ENCODE measurements at places on chromosomes 1 and 21.

- DNase-seq: no peak
Measured at GRCh38 chr1:229119876-229120275, 151.0 kb upstream of the RAB4A start.

DNA sequence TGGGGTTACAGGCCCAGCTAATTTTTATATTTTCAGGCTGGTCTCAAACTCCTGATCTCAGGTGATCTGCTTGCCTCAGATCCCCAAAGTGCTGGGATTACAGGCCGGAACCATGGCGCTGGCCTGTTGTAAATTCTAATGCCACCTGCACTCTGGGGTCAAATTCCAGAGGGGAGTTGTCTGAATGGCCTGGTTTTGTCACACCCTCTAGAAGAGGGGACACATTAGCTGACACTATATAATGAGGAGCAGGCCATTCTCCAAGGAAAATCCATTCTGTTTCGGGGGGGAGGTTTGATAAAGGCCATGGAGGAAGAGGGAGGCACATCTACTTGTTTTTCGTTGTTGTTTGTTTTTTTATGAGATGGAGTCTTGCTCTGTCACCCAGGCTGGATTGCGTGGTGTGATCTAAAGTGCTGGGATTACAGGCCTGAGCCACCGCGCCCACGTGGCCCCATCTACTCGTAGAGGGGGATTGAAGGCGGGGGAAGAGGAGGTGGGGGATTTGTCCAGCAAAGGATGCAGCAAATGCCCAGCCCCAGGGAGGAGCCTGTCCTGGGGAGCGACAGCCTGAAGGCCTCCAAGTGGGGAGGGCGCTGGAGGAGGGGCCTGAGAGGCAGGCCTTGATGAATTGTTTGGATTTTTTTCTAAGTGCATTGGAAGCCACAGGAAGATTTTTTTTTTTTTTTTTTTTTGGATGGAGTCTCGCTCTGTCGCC is 78.4 kb upstream of the SLC45A1 start:
- DNase-seq: no peak

GRCh38 chr1:115115521-115116161 is 26.3 kb upstream of the TSPAN2 start:
- no peak for DNase-seq

DNA sequence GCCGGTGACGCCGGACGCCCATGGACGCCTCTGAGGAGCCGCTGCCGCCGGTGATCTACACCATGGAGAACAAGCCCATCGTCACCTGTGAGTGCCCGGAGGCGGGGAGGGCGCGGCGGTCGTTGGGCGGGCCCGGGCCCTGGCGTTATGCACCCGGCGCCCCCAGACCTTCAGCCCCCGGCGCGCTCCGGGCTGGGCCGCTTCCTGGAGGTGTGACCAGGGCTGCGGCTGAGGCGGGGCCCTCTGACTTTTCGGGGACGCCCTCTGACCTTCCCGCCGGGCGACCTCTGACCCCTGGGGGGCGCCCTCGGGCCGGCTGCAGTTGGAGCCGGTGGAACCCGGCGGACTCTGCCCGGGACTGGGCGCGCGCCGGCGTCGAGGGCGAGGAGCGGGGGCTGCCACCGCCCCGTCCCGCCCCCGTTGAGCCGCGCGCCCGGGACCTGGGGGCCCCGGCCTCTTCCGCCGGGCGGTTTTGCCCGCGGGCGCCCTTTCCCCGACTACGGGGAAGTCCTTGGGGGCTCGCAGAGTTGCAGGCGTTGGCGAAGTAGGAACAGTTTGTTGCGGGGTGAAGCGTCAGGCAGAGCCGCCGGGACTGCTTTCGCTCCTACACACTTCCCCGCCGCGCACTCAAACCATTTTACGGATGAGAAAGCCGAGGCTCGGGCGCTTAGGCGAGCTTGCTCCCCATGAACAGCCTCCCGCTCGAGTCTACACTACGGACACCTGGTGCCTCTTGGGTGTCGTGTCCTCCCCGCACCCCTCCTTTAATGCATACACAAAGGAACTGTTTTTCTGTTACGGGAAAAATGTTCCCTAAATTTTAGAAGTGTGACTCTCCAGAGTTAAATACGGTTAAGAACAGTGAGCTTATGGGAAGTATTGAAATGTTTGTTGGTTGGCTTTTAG is 618 bp downstream of the TRAPPC10 start:
- DNase-seq: no peak

DNA sequence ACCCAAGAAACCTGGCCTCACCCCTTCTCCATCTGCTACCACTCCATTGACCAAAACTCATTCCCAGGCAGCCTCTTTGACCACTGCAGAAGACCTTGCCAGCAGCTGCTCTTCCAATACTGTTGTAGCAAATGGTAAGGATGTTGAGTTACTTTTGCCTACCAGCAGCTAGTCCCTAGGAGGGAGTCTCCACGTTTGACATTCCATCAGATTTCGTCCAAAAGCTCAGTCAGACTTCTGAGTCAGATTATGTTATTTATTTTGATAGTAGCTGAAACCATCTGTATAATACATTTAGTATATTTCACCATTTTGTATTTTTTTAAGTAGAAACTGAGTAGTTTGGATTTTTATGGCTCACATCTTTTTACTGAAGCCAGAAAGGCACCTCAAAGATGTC is 51.5 kb upstream of the WNT2B start:
- no peak for DNase-seq

DNA sequence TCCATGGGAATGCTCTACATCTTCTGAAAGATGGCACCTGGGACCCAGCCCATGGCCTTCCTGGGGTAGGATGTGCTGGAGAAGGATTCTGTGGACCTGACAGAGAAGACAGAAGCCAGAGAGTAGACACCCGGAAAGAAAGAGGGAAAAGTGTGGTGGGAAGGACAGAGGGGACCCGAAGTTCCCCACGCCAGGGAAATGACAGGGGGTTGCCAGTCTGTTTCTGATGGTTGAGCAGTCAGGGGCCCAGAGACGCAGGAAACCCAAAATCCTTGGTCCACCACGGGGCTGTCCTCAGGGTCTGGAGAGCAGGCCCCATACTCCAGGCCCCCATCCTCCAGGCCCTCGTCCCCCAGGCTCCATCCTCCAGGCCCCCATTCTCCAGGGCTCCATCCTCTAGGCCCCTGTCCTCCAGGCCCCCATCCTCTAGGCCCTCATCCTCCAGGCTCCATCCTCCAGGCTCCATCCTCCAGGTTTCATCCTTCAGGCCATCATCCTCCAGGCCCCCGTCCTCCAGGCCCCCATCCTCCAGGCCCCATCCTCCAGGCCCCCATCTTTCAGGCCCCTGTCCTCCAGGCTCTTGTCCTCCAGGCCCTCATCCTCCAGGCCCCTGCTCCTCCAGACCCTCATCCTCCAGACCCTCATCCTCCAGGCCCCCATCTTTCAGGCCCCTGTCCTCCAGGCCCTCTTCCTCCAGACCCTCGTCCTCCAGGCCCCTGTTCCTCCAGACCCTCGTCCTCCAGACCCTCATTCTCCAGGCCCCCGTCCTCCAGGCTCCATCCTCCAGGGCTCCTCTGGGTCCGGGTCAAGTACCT is 1.0 kb upstream of the TFF2 start:
- DNase-seq: no peak

DNA sequence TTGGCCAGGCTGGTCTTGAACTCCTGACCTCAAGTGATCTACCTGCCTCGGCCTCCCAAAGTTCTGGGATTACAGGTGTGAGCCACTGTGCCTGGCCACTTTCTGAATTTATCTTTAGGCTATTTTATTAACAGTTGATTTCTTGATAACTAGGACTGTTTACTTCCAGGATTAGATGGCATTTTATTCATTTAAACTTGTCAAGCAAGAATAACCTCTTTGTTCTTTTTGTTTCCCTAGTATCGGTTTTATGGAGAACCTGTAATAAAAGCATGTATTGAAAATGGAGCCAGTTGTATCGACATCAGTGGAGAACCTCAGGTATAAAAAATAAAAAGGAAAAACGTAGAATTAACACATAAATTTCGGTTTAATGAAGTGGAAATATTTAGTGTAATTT is 11.5 kb downstream of the SCCPDH start:
- no peak for DNase-seq

DNA sequence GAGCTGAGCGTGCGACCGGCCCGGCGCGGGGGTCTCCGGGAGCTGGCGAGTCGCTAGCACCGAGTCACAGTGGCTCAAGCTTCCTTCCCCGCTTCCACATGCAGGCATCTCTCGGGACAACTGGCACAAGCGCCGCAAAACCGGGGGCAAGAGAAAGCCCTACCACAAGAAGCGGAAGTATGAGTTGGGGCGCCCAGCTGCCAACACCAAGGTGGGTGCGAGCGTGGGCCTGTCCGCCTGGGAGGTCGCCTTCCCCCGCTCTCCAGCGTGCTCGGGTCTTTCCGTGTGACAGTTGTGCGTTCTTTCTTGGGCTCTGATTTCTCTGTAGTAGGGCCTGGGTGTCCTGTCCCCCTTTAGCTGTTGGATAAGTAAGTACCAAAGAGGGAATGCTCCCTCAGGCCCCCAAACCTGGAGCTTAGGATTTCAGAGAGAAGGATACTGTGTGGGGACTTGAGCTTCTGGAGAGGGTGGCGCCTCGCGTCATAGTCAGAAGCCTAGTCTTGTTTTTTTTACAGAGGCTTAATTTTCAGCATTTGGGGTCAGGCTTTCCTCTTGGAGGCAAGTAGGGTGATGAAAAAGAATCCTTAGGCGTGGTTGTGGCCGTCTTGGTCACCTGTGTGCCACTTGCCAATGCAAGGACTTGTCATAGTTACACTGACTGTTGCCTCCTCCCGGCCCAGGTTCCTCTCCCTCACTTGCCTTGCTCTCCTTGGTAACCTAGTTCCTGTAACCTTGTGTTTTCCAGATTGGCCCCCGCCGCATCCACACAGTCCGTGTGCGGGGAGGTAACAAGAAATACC is 790 bp downstream of the RPS8 start:
- peak; percentile 38 for DNase-seq

- no peak for DNase-seq
Measured at GRCh38 chr1:85356130-85356529, 79.7 kb upstream of the BCL10 start.

- no peak for DNase-seq
Measured at GRCh38 chr21:41032541-41032940, 135.4 kb upstream of the BACE2 start.

DNA sequence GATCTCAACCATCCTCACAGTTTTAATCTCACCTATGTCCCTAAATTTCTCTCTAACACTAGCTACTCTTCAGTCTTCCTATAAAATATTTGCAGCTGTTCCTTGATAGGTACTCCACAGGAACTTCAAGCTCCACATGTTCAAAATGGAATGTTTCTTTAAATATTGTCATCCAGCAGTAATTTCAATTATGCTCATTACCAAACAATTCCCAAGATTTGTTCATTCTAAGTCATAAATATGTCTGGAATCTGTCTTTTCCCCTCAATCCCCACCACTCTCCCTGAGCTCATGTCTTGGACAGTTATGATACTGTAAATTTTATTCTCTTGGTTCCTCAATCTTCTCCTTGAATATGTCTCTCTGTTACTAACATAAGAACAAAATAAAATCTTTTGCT is 214.4 kb downstream of the NRIP1 start:
- no peak for DNase-seq

- DNase-seq: no peak
Measured at GRCh38 chr1:164587617-164588501, 28.9 kb downstream of the PBX1 start.

DNA sequence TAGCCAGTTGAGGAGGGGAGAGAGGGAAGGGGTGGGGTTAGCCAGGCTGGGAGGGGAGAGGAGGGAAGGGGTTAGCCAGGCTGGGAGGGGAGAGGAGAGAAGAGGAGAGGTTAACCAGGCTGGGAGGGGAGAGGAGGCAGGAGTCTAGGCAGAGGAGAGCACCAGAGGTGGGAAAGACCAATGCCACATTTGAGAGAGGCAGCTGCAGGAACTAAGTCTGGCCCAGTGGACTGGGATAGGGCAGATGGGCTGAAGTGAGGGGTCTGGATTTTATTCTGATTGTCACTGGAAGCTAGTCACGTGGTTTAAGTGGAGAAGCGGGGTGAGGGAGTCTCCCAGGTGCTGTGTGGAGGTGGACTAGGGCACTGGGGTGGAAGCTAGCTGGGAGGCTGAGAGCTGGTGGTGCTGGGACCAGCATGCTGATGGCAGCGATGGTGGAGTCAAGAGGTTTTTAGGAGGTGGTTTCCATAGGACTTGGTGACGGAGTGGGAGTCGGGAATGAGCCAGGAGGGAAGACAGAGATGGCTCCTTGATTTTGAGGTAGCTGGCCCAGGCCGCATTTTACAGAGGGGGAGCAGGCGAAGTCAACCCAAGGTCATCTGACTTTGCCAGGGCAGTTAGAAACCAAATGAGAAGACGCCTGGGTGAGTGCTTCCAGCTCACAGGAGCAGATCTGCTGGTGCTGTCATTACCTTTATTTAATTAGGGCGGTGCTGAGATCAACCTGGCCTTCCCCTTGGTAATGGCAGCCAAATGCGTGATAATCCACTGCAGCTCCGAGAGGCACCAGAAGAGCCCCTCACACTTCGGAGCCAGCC is 42.8 kb downstream of the DISP3 start:
- DNase-seq: no peak

DNA sequence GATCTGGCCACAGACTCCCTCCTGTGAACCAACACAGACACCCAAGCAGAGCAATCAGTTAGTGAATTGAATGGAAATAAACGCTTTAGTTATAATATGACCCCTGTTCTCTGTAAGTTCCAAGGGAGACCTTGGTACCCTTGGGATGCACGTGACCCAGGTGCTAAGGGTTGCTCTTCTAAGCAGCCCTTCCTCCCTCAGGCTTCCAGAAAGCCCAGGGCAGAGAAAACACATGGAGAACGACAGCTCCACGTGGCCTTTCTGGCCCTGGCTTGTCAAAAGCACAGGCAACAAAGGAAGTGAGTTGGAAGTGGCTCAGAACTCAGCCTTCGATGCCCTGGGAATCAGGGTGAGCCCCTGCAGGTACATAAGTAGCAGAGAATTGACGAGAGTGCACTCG is 57.4 kb downstream of the LACTBL1 start:
- no peak for DNase-seq

GRCh38 chr21:24160528-24160927 is 1446.8 kb downstream of the MRPL39 start:
- no peak for DNase-seq

- no peak for DNase-seq
Measured at GRCh38 chr1:43914576-43915525, 18.8 kb upstream of the ARTN start.

- DNase-seq: no peak
Measured at GRCh38 chr1:113353580-113353979, 36.7 kb upstream of the MAGI3 start.

- DNase-seq: no peak
Measured at GRCh38 chr21:46058431-46059145, 39.3 kb upstream of the COL6A2 start.

- DNase-seq: no peak
Measured at GRCh38 chr1:201356701-201357100, 20.8 kb downstream of the TNNT2 start.

- DNase-seq: no peak
Measured at GRCh38 chr1:97999320-97999719, 78.5 kb upstream of the DPYD start.

- no peak for DNase-seq
Measured at GRCh38 chr1:93880731-93881130, 1.7 kb upstream of the DNTTIP2 start.

- DNase-seq: no peak
Measured at GRCh38 chr1:1020415-1021009, 592 bp downstream of the AGRN start.

Measured in caudate nucleus (tissue), 63 donors.